ENCODE measurements at places on chromosomes 7 and 10.
A peak's percentile ranks its signal among the peaks of the same experiment; 100 is the strongest.

GRCh38 chr7:93231799-93232672, at the start of gene VPS50:
TSS of gene VPS50 (plus strand) at chr7:93232366. CDS start at chr7:93232468, 102 bp downstream.
- DNase-seq: peak; percentile 97

GRCh38 chr7:155316427-155317113, 18.9 kb downstream of the INSIG1 start:
- no peak for DNase-seq

GRCh38 chr7:77427996-77428603, 12.0 kb upstream of the GSAP start:
- DNase-seq: no peak

- no peak for DNase-seq
Observed at GRCh38 chr10:73093922-73094850, 2.5 kb downstream of the P4HA1 start.

DNA sequence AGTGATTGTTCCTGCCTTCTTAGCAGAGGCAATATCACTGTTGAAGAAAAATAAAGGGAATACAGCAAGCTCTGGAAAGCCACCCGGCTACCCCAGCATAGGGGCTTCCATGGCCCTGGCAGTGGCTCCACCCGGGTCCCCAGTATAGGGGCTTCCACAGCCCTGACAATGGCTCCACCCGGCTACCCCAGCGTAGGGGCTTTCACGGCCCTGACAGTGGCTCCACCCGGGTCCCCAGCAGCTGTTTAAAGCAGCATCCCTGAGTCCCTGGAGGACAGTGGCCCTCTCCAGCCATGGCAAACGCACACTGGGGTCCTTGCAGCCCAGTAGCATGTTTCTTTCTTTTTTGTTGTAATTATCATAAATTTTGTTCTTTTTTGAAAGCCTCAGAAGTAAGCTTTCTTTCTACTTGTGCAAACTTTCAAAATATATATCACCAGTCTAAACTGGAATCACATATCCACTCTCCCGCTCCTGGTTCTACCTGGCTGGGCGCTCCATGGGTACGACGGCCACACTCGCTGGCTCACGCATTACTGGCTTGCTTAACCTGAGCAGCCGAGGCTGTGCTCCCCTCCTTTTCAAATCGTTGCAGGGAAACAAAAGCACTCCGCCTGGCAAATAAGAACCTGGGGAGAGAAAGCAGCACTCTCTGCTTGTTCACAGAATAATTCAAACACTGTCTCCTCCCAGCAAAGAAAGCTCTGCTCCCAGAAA, 62.1 kb downstream of the TCERG1L start:
- DNase-seq: no peak

- no peak for DNase-seq
Observed at GRCh38 chr7:94135180-94135579, 131.0 kb upstream of the BET1 start.

DNA sequence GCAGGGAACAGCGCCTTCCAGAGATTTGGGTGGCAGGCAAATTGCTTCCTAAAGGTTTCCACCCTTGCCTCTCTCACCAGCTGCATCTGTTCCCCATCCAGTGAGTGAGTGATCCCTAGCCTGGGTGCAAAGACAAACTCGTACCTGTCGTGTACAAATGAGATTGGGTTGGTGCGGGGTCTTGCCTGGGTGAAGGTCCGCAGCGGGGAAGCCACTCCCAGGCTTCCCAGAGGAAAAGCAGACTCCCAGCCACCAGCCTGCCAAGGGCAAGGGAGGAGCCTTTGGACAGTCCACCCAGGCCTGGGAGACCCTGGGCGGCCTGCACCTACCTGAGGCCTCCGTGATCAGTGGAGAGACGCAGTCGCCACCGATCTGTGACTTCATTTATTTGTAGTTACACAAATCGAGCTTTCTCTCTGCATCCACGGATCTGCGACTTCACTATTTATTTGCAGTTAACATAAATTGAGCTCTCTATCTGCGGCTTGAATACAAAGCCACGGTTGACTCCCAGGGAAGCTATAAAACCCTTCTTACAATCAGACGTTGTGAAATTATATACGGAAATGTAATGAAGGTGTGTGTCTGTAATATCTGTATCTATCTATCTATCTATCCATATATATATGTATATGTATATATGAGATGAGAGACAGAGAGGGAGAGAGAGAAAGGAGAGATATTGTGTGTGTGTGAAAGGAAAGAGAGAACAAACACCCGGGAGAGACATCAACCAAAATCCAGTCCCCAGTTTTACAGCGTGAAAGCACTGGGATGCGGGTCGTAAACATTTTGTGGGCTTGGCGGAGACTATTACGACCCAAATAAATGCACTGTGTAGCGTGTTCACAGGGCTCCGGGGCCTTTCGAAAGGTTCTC, 3.0 kb upstream of the HOXA7 start:
- no peak for DNase-seq

- DNase-seq: peak; percentile 54
Observed at GRCh38 chr10:118568327-118568848, 27.1 kb downstream of the PRLHR start.

- DNase-seq: no peak
Observed at GRCh38 chr10:73597346-73597745, 6.2 kb upstream of the USP54 start.

Data from right atrium auricular region (tissue), 2 donors.